A549 treated with CORT108297 at 1 μM for 4 hours (cell line): ENCODE measurements at places on chromosomes 2 and 18. TPM values are rescaled to one million over a fixed set of nuclear protein-coding genes. Genes with fewer than 3 reads are reported as not detected.

GREB1L gene
- 1.4 to 2.9 TPM (median 1.9 TPM) in 5 replicates for total RNA-seq

ARHGAP25 gene
- total RNA-seq = 0.12 to 0.36 TPM (median 0.19 TPM) in 5 replicates

PSMD14 gene
- total RNA-seq = 100.0 to 139 TPM (median 104 TPM) in 5 replicates

SFT2D3 gene
- total RNA-seq = 4.7 to 6.9 TPM (median 5.8 TPM) in 5 replicates

CROCC2 gene
- total RNA-seq = not detected in 5 replicates

C18orf54 gene
- 2.0 to 3.1 TPM (median 2.5 TPM) in 5 replicates for total RNA-seq

CENPA gene
- total RNA-seq = 48.7 to 57.9 TPM (median 55.8 TPM) in 5 replicates

MGAT4A gene
- total RNA-seq = 0.98 to 2.1 TPM (median 1.3 TPM) in 5 replicates
